ENCODE measurements at places on chromosomes 7 and 10.

DNA sequence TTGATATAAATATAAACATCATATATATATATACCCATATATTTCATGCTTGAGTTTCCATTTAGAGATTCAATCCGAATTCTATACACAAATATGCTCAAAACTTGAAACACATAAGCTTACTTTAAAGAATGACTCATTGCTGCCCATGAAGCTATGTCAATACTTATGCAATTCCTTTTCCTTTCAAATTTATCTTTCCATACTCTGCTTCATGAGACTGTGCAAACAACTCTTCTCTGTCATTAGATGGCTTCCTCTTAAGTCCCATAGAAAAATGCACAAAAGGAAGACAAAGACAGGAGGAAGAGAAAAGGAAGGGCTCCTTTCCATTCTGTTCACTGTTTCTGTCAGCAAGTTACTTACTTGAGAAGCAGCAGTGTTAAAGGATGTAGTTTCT lies 895.7 kb upstream of the SORCS1 start:
- no peak for DNase-seq

GRCh38 chr10:44990302-44990655 lies 10.4 kb upstream of the ZNF22 start:
- no peak for DNase-seq

DNA sequence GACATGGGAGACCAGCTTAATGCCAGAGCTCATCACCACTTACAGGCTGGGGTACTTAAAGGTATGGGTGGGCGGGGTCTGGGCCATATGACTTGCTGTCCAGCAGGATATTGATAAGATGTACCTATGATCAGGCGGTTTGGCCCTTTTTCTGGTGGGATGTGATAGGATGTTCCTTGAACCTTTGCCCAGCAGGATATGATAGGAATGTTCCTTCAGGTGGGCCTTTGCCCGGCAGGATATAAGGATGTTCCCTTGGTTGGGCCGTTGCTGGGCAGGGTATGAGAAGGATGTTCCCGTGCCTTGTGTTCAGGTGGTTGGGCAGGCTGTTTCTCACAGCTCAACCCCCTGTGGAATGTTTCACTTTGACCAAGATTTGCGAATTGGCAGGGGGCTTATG lies 187.2 kb upstream of the CXCL12 start:
- DNase-seq: no peak

DNA sequence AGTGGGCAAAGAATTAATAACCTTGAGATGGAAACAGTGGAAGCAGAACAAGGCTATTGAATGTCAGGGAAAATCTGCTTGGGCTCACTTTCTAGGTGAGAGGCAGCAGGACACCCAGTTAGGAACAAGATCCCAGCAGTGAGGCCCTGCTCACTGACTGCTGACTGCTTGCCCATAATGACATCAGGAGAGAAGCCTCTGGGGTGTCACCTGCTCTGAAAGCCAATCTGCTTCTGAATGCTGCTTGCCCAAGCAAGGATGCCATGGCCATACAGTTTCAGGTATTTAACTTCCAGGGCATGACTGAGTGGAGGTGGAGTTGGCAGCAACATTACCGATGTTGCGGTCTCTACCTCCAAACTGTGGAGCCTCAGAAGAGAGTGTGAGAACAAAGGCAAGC lies 11.7 kb upstream of the WAPL start:
- no peak for DNase-seq

- DNase-seq: no peak
Measured at GRCh38 chr10:69817078-69817581, 15.4 kb downstream of the COL13A1 start.

- DNase-seq: no peak
Measured at GRCh38 chr7:5646846-5647245, 134.6 kb downstream of the RNF216 start.

- DNase-seq: no peak
Measured at GRCh38 chr10:15571575-15571974, 148.1 kb downstream of the ITGA8 start.

GRCh38 chr7:146728611-146729010 lies 612.0 kb downstream of the CNTNAP2 start:
- no peak for DNase-seq

GRCh38 chr10:84854439-84854838 lies 526.0 kb downstream of the CCSER2 start:
- DNase-seq: no peak

DNA sequence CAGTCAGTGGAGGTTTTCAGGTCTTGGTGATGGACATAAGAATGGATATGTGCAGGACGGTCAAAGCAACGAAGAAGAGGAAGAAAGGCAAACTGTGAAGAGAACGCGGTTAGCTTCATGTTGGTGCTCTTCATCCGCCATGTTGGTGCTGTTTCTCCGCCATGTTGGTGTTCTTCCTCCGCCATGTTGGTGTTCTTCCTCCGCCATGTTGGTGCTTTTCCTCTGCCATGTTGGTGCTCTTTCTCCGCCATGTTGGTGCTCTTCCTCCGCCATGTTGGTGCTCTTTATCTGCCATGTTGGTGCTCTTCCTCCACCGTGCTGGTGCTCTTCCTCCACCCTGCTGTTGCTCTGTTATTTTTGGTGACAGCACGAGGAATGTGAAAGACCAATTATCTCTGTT lies 95.4 kb downstream of the DOCK1 start:
- DNase-seq: no peak

GRCh38 chr7:158186864-158187693 lies 400.5 kb downstream of the PTPRN2 start:
- DNase-seq: no peak

Data from NCI-H446 treated with DMSO at 0.1 percent for 48 hours (cell line).